ENCODE measurements at places on chromosomes 12 and 14.
A peak's percentile ranks its signal among the peaks of the same experiment; 100 is the strongest.

DNA sequence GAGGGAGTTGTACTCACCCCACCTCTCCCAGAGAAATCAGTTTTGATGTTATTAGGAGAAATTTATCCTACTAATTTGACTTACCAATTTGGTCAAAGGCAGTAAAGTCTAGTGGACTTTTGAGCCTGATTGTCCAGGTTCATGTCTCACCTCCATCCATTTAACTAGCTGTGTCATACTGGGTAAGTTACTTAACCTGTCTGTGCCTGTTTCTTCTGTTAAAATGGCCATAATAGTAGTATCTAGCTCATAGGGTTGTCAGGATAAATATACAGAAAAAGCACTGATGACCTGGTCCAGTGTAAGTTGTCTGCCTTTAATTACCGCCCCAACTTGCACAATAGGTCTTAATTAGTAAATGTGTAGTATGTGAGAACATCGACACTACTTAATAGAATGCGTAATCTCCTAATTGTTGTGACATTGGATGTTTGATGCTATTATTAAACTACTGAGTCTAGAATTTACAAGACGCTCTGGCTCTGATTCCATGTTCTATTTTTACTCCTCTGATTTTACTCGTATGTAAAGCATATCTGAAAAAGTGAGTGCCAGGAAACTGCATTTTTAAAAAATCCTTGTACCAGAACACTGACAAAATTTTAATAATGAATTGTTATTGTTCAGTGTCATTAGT is 1.5 kb downstream of the RAB21 start:
- no peak for DNase-seq

- DNase-seq, result no peak
Measured at GRCh38 chr12:116813271-116814041, 67.8 kb downstream of the HRK start.

GRCh38 chr14:63833728-63834127 is 19.1 kb upstream of the SYNE2 start:
- DNase-seq, result no peak

GRCh38 chr12:124904306-124905098 is 9.9 kb downstream of the UBC start:
- peak; percentile 80 for DNase-seq

DNA sequence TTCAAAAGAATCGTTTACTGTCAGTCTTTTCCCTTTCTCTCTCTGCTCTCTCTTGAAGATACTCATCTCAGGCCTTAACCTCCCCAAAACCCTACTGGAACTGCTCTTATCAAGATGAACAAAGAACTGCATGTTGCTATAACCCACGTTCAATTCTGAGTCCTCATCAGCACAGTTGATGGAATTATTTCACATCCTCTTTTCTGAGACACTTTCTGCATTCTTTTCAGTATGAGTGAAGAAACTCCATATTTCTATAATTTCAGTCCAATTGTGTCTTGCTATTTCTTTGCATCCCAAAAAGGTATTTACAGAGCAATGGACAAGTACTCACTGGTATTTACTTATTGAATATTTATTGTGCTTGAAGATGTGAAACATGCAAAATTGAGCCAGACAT is 160.1 kb upstream of the CPNE8 start:
- DNase-seq, result no peak

DNA sequence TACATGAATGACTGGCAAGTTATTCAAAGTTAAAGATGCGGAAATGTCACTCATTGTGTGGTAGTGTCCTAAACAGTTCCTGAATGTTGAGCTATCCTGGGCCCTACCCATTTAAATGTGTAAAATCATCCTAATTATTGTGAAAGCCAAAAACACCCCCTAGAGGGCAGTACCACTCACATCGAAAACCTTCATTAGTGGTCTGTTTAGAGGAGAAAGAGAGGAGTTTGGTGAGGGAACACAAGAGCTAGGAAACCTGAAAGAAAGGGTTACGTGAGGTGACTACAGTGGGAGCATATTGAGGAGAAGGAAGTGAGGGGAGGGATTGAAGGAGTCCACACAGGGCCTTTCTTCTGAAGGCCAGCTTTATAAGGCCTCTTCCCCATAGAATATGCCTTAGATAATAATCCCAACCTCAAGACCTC is 2.5 kb upstream of the TEP1 start:
- DNase-seq, result no peak

DNA sequence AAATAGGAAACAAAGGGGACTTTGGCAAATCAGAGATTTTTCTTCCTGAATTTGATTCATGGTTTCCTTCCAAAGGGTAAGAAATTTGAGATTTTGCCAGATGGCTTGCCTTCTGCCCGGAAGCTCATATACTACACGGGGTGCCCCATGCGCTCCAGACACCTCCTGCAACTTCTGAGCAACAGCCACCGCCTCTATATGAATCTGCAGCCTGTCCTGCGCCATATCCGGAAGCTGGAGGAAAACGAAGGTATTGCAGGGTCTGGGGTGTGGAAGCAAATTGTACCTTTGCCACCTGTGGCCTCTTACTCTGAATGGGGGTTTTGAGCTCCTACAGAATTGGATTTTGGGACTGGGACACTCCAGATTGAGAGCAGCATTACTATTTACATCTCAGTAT is 63.5 kb downstream of the FRMD6 start:
- no peak for DNase-seq

DNA sequence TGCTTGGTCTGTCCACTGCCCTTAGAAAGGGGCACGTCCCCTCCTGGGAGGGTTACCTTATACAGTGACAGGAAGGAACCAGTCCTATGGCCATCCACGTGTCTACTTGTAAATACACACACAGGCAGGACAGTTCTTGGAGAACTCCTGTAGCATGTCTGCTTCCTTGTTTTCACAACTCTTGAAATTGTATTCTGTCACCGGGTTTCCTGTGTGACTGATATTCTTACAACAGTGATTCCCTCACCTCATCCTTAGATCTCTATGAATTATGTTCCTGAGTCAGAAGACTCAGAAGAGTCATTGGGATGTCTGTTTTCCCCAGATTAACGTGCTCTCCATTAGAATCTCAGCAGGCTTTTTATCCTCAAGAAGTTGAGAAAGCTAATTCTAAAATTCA is 44.1 kb upstream of the DYNC1H1 start:
- no peak for DNase-seq

- no peak for DNase-seq
Measured at GRCh38 chr12:44000309-44000952, 164.6 kb downstream of the TMEM117 start.

Data from substantia nigra (tissue), 51 donors.